CD8-positive, alpha-beta T cell (primary cell): ENCODE measurements at places on chromosomes 3 and 15.

DNA sequence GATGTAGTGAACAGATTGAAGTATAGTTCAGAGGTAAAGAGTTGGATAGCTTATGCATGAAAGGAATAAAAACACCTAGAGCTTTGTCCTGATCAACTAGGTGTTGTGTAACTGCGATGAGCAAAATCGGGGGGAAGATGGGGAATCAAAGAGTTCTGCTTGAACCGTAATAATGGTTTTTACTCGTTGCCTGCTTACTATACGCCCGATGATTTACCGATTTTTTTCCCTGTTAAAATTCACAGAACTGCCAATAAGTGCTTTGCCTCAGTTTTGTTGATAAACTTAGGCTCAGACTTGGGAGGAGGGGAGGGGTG lies 783 bp upstream of the DNAJB11 start:
- no peak for DNase-seq

DNA sequence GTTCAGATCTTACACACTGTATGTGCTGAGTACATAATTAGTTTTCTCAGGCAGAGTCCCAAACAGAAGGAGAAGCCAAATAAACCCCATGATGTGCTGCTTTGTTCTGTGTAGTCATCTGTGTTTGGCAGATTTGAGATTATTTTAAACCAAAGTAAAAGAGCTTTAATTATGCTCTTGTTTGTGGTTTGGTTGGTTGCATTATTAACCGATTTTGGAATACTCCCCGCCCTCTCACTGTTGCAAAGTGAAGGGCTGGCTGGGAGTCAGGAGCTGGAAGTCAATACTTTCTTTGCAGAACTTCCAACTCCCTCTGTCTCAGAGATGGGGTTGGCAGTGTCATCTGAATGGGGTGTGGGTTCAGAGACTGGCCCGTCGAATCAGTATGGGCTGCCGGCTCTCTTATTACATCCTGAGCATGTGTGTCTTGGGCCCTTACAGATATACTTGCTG lies 34.4 kb downstream of the SLCO3A1 start:
- no peak for DNase-seq

DNA sequence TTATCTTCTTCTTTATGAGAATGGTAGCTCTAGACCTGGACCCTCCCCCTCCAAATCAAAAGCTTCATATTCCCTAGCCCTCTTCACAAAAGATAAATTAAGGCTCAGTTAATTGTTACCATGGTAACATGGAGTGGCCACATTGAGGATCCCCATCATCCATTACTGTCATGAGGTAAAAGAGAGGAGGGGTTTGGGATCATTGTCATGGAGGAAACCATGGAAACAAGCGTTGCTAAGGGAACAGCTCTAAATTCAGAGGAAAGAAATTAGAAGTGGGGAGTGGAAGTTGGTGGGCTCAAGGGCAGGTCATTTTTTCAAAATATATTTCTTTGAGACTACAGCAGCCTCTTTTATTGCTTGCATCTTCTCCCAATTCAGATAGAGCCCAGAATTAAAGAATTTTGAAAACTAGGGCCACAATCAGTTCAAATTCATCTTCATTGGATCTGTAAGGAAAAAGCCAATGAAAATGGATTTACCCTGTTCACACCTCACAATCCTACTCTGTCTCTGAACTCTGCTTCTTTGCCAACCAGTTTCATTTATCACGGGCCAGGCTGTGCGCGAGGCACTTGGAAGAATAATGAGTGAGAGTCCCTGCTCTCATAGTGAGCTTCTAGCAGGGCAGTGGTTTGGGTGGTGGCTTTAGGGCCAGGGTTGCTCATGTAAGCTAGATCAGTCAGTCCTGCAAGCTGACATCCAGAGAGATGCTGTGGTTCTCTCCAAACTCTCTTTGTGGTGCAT lies 11.6 kb upstream of the AEN start:
- no peak for DNase-seq

DNA sequence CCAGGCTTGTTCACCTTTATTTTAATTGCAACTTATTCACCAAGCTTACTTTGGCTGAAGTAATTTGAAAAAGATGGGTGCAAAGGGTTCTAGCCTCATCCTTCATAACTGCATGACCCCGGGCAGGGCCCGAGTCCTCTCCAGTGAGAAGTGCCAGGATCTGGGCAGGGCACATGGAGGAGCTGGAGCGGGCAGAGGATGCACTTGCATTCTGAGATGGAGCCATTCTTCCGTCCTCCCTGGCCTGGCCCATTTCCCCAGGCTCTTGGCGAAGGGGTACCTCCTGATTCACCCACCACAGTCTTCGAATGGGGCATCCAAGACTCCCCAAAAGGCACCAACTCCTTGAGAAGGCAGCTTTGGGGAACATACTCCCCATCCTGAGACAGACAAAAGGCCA lies 22.5 kb upstream of the PLXND1 start:
- no peak for DNase-seq

DNA sequence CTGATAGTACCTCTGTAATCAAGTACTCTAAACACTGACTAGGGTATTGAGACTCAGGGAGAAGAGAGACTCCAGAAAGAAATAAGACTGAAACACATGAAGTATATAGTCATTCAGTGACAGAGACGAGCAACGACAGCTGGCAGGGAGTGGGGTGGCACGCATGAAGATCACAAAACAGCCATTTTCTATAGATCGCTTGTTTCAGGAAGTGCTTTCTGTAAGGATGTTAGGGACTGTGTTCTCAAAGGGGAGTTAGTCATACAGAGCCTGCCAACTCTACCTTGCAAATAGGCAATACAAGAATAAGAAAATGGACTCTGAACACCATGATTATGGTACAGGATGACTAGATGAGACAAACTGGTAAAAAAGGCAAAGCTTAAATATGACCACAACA lies 139.5 kb downstream of the TBL1XR1 start:
- peak; percentile 57 for DNase-seq

DNA sequence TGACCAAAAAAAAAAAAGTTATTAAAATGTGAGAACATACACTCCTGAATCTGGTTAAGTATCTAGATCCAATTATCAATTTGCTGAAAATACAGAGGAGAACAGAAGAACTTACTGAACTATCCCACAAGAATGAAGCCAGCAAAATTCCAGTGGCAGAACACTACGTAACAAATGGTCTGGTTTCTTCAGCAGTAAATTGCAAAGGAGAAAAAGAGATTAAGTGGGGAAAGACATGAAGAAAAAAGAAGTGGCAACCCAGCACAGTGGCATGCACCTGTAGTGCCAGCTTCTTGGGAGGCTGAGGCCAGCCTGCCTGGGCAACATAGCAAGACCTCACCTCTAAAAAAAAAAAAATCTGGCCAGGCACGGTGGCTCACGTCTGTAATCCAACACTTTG lies 62.1 kb downstream of the LHFPL4 start:
- DNase-seq = no peak

DNA sequence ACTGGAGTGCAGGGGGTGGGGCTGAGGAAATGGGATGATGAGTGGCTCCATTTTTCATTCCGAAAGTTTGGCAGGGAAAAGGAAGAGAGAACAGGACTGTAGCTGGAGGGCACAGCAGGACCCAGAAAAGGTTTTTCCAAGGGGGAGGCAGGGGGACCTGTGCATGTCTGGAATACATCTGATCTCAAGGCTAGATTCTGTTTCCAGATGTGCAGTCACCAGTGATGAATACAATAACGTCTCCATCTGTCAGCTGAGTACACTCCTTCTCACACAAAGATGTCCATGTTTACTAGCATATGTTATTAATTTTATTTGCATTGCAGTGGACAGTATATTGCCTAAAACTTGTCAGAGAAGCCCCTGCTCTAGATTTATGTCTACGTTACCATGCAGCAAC lies 39.9 kb upstream of the PRTG start:
- no peak for DNase-seq

- DNase-seq = no peak
Measured at GRCh38 chr3:187263270-187263669, 28.3 kb downstream of the MASP1 start.

GRCh38 chr3:115862099-115862498 lies 238.8 kb downstream of the GAP43 start:
- no peak for DNase-seq

DNA sequence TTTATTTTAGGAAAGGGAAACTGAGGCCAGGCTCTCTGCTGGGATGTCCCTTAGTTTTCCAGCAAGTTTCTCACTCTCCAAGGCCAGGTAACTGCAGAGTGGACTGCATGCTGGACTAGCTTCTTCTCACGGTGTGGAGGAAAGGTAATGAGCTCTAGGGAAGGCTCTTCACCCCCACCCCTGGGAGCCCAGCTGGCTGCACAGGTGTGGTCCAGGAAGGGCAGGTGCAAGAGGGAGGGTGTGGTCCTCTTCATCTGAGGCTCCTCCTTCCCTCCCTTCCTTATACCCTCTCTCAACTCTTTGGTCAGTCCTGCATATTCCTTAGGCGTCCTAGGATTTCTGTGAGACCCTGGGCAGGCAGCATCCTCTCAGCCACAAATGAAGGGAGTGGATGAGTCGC lies 33.9 kb downstream of the RNU5B-1 start:
- DNase-seq = no peak

DNA sequence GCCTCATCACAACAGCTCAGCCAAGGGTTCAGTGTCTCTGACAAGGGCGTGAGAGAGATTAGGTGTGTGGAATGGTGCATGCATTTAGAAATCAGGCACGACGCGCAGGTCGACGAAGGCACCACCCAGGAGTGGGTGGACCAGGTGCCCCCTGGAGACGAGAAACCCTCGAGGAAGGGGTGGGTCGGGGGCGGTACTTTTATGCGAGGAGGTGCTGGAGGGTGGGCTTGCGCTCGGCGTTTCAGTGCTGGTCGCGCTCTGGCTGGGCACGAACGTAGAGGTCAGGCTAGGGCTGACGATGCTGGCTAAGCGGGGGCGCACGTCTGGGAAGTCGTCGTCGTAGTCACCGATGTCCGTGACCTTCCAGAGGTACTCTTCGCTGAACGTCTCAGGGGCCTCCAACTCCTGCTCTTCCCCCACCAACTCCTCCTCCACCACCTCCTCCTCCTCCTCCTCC lies 393 bp downstream of the ERICH6 start:
- peak; percentile 63 for DNase-seq

DNA sequence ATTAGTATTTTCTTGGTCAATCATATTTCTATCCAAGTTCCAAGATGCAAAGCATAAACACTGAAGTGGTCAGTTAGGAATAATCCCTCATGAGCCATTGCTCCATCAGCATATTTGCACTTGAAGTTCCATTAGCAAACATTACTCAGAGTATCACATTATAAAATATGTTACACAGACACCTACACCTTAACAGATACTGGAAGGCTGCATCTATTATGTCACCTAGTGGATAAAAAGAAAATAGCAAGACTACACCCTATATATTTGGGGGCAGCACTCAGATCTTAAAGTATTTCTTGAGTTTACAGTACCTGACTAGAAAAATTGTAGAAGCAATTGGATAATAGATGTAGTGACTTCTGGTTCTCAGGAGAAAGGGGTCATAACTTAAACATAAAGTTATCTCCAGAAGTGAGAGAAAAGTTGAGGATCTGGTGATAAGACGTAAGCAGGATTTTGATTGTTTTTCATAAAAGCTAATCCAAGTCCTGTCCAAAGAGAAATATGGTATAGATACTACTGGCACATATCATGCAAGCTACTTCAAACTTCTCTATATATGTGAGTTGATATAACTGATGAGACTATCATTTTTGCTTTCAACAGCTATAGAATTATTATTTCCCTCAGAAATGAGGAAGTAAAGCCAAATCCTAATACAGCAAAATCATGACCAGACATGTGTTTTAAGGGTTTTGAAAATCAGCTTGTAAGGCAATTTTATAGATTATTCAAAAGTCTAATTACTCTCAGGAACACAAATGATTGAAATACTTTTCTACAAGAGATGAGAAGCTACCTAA lies 422.2 kb downstream of the GBE1 start:
- DNase-seq = no peak

DNA sequence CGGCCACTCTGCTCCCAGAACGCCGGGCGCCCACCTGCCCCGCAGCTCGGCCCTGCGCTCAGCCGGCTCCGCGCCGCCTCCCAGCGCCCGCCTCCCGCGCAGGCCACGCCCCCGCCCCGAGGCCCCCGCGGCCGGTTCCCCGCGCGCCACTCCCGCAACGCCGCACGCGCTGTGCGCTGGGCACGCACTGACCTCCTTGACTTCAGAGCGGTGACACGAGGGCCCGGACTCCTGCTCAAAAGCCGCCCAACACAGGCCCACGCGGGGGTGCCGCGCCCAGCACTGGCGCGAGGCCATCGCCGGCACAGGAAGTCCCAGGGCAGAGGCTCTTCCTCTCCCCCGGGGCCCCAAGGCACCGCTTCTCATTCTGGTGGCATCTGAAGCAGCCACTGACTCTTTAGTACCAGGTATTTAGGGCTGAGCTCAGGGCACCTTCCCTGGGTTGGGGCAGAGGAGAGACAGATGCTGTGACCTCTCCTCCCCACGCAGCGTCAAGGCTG lies 12.4 kb downstream of the TNK2 start:
- peak; percentile 84 for DNase-seq

- DNase-seq = no peak
Measured at GRCh38 chr15:43524254-43524845, 6.9 kb downstream of the MAP1A start.

GRCh38 chr3:126480861-126481260 lies 5.2 kb upstream of the ZXDC start:
- no peak for DNase-seq

- no peak for DNase-seq
Measured at GRCh38 chr3:20125897-20126296, 60.1 kb downstream of the SGO1 start.

GRCh38 chr15:83210619-83211018 lies 3.0 kb upstream of the HDGFL3 start:
- no peak for DNase-seq

DNA sequence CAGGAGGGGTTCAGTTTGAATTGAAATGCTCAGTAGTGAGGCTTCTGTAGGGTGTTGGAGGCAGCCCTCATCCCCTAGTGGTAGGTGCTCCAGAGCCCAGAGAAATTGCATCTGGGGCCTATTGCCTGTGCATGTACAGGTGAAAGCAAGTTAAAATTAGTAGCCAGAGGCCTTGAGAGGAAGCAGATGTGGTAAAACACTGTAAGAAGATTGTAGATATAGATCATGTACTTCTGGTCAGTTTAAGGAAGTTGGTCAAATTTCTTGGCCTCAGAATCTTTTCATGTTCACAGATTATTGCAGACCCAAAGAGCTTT lies 34.6 kb downstream of the IGSF10 start:
- DNase-seq = no peak

- DNase-seq = no peak
Measured at GRCh38 chr3:56363720-56364119, 104.5 kb downstream of the ERC2 start.

- DNase-seq = peak; percentile 38
Measured at GRCh38 chr15:84079885-84080777, 155.4 kb upstream of the GOLGA6L4 start.

GRCh38 chr15:41115652-41116115 lies 396 bp downstream of the INO80 start:
- DNase-seq = peak; percentile 70
